ENCODE measurements at places on chromosomes 7 and 10.

GRCh38 chr7:37504801-37505200, 56.1 kb upstream of the ELMO1 start:
- DNase-seq: no peak

DNA sequence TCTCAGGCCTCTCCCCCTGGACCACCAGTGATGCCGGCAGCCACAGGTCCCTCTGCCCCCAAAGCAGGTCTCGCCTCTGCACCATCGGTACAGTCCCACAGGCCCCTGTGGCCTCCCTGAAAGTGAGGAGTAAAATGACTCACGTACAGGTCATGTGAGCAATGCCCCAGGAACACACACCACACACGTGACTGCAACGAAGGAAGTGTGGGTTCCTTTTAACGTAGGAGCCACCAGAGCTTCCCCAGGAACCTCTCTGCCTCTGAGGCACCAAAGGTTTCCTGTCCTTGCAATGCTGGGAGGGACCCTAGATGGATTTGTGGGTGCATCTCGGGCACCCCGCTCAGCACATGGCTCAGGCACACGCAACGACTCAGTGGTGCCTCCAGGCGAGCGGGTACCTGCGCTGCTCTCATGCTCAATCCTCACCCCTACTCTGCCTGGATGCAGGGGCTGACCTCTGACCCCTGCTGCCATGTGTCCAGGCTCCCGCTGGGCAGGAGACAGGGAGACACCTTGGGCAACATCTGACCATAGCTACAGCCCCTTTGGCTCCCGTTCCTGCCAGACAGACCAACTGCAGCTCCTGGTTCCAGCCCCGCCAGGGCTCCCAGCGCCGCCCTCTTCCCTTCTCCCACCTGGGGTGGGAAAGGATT, 120.7 kb downstream of the PRKAG2 start:
- peak; percentile 40 for DNase-seq

DNA sequence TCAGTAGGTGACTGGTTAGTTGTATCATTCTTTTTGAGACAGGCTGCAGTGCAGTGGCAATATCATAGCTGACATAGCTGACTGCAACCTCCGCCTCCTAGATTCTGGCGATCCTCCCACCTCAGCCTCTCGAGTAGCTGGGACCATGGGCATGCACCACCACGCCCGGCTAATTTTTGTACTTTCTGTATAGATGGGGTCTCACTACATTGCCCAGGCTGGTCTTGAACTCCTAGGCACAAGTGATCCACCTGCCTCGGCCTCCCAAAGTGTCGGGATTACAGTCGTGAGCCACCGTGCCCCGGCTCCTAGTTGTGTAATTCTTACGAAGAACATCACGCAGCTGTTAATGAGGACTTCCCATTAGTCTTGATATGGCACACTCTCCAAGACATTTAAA, 123.4 kb upstream of the VKORC1L1 start:
- DNase-seq: no peak

GRCh38 chr10:6918305-6918704, 338.2 kb upstream of the PRKCQ start:
- peak; percentile 24 for DNase-seq

- no peak for DNase-seq
These were observed 149.2 kb downstream of the REEP3 start for GRCh38 chr10:63670291-63670898.

DNA sequence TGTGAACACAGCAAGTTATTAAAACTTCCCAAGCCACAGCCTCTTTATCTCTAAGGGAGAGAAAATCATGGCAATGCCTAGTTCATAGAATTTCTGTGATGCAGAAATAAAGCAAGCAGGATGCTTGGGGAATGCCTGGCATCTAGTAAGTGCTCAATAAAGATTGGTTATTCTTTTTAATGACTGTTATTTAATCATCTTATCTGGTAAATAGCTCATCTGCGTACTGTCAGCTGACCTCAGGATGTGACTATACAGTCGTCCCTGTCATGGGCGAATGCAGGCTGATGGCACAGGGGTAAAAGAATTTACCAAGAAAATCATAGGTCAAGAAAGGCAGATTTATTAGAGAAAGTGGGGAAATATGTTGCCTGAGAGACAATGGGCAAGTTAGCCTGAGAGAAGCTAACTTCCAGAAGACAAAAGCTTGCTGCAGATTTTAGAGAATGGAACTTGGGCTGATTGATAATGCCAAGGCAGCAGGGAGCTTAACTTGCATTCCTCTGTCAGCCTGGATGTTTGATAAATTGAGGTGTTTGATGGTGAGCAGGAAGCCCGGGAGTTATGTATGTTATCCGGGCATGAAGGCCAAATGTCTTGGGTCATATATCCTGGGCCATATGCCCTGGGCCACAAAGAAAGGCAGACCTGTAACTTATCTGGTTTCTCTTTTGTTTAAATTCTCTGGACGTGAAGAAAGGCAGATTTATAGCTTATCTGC, 126.0 kb downstream of the KCNMA1 start:
- no peak for DNase-seq

GRCh38 chr10:105154736-105155135, 513.6 kb downstream of the SORCS3 start:
- DNase-seq: no peak

DNA sequence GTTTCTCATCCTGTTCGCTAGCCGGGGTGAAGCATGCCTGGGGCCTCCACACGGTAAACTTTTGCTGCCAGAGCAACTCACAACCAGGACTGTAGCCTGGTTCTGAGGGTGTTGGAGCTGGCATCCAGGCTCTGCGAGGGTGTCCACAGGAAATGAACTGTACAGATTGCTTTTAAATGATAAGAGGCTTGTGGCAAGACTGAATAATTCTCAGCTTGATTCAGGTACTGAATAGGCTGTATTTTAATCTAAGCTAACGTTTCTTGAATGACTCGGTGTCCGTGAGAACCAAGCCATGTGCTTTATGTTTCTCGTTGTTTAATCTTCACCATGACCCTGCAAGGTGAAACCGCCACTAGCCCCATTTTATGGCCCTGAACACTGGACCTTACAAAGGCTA, 49.3 kb downstream of the EEPD1 start:
- DNase-seq: no peak

- no peak for DNase-seq
These were observed 57.0 kb downstream of the SEC61G start for GRCh38 chr7:54701982-54702381.

DNA sequence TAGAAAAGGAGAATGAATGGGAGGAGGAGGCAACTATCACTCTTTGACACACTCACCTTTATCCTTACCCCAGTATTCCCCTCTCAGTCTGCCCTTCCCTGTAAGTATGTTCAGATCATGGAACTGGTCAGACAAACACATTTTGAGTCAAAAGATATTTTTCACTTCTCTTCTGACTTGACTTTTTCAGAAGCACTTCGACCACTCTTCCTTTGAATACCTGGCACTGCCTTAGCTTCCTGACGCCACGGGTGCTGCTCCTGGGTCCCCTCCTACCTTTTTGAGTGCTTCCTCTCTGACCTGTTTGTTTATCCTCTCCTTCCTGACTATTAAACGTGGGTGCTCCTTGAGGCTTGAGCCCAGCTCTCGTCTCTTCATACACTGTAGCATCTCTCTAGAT, 19.8 kb upstream of the C10orf67 start:
- no peak for DNase-seq

- DNase-seq: no peak
These were observed 969 bp downstream of the SLC35G1 start for GRCh38 chr10:93894516-93895378.

DNA sequence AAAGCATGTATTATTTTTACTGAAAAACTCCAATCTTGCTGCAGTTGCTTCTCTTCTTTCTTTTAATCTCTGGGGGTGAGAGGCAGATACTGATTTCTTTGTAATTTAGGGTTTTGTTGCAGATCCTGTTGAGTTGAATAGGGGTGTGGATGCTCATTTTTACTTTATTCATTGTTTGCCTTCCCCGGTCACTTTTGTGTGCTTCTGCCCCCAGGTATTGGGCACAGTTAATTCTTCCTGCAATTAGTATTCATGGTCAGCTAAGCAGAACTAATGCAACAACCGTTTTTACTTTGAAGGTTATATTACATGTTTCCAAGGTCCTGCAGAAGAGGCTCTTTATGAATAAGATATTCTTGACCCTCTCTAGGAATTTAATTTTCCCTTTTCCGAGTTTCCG, 96.4 kb downstream of the BUB3 start:
- no peak for DNase-seq

DNA sequence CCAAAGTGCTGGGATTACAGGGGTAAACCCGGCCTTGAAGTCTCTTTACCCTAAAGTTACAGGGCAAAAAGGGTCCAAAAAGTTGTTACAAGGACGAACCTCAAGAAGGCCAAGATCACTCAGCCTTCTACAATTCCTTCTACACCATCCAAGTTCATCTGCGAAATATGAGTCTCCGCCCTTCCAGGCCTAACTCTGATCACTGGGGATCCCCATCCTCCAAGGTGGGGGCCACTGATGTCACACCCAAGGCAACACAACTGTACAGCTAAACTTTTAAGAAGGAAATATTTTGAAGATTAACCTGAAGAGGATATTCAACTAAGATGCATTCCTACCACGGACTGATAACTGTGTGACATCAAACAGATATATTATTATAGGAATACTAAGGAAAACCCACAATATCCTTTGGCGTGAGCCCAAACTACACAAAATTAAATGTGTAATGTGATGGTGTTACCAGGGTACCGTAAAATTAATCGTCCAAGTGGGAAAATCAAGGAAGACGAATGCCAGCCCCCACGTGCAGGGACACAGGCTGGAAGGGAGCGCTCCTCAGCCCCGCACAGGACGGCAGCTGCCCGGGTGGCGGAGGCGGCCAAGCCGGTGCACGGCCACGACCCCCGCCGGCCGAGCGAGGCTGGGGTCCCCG, 1.0 kb downstream of the PAXIP1 start:
- no peak for DNase-seq

GRCh38 chr10:105742184-105742583, 1101.1 kb downstream of the SORCS3 start:
- DNase-seq: peak; percentile 68

GRCh38 chr7:7946486-7946885, 22.1 kb upstream of the GLCCI1 start:
- no peak for DNase-seq

- DNase-seq: no peak
These were observed 20.8 kb upstream of the RADIL start for GRCh38 chr7:4904346-4904745.

DNA sequence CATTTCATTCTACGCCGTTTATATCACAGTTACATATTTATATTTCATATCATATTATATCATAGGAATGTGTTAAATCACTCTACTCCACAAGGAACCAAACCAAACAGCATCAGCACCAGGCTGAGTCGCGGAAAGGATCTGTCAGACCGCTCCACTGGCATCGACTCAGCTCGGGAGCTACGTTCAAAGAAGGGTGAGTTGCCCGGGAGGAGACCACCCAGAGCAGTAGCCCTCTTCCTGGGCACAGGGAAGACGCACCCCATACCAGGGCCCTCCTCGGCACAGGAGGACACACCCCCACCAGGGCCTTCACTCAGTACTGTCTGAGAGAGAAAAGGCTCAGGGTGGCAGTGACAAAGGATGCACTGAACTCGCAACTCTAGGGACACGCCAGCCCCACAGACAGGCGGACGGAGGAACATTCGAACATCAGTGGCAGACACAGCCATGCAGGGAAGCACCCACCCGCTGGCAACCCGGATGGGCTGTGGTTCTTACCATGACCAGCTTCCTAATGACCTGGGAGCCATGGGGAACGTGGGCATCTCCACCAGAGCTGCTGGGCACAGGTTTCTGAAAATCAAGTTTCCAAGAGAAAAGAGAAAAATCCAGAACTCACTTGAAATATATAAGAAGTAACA, 28.7 kb downstream of the PITRM1 start:
- no peak for DNase-seq

DNA sequence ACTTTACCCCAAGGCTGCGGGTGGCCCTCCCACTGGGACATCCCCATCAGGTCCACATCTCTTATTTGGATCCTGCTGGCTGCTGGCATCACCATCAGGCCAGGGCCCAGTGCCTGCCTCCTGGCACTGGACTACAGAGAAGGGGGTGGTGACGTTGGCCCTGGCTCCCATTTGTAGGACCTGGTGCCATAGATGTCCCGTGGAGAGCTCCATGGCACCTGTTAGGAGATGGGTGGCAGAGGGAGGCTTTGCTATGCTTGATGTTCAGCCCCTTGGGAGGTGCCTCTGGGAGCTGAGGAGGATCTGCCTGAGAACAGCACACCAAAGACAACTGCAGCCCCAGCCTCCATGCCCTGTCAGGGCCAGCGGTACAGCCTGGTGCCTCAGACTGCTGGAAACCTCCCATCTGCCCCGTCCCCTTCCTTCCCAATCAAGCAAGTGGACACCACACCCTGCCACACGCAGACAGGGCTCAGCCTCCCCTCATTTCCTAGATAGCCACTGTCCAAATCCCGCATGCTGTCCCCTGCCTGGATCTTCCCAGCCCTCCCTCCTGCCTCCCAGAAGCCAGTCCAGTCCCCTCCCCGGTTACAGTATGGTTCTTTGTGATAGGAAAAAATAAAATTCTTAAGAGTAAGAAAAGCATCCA, 230.0 kb upstream of the GRB10 start:
- no peak for DNase-seq

DNA sequence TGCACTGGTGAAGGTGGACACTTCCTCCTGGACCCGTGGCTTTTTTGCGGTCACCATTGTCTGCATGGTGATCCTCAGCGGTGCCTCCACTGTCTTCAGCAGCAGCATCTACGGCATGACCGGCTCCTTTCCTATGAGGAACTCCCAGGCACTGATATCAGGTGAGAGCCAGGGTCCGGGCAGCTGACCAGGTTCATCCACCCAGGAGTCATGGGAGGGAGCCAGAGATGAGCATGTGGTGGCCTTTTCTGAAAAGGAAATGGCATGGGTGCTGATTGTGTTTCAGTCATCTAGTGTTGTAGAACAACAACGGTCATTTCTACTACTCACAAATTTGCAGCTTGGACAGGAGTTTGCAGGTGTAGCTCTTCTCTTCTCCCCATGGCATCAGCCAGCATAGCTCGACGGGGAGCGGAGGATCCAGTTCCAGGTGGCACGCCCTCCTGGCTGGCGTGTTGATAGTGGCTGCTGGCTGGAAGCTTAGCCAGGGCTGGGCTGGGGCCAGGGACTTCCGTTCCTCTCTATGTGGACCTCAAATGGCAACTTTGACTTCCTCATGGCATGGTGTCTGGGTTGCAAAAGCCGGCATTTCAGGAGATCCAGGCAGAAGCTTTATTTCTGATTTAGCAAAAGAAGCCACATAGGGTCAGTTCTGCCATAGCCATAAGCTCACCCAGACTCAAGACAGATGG, 32.7 kb downstream of the SLC29A3 start:
- peak; percentile 22 for DNase-seq

GRCh38 chr10:102121739-102122372, 1.7 kb upstream of the LDB1 start:
- no peak for DNase-seq

GRCh38 chr10:61836888-61837754, 64.4 kb upstream of the ARID5B start:
- DNase-seq: no peak

DNA sequence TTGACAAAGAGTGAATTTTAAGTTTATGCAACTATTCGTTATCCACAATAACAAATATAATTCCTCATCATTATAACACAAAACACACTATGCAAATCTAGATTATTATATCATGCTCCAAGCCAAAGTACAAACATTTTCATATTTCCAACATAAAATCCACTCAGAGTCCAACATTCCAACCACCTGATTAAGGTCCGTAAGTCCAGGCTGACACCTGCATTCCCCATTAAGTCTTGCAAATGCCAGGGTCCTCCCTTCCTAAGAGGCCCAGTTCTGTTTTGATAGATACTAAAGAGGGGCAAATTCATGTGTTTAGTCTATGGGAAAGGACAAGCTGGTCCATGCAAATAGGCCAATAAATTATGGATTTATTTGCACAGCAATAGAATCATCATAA, 206.1 kb downstream of the POU6F2 start:
- no peak for DNase-seq

Data from body of pancreas (tissue), 4 donors.